Stimulated activated CD4-positive, alpha-beta T cell treated with anti-CD3 and anti-CD28 coated beads, TNF-alpha, amount 100 ng/mL, for 1 hour (primary cell): ENCODE measurements at places on chromosomes 6 and 20.

DNA sequence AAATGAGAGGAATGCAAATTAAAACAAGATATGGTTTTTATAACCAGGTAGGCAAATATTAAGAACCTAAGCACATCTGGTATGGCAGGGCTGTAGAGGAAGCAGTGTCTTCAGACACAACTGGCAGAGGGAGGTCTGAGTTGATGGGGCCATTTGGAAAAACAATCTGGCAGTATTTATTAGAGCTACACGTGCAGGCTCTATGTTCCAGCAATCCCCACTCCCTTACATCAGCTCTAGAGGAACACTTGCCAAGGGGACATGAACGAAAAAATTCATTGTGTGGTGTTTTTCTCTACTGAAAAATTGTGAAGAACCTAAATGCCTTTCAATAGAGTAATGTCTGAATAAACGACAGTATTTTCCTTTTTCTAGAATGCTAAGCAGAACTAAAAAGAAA lies 111.6 kb upstream of the EDN1 start:
- DNase-seq = no peak

GRCh38 chr6:7135755-7136154 lies 28.0 kb downstream of the RREB1 start:
- no peak for DNase-seq

- DNase-seq = no peak
Observed at GRCh38 chr20:23245553-23246181, 104.9 kb upstream of the NXT1 start.

DNA sequence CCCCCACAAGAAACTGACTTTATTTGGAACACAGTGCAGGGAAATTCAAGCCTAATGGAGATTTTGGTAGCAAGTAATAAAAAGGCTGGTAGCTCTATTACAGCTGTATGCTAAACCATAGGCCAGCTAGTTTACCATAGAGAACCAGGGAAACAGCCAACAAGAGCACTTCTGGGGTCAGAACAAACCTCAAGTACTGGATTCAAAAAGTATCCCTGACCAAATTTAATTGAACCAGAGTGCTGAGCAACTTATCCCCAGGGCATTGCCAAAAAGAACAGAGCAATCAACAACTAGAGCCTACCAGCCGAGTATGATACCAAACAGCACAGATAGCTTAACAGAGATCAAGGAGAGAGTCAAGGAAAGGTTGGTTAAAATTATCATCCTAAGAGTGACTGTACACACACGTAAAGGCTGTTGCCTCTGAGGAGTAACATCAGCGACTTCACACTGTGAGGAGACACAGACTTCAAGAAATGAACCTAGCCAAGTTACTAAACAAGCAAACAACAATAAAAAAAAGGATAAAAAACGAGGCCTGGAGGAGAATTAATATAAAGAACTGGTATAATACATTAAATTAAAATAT lies 11.5 kb upstream of the ASF1A start:
- no peak for DNase-seq

DNA sequence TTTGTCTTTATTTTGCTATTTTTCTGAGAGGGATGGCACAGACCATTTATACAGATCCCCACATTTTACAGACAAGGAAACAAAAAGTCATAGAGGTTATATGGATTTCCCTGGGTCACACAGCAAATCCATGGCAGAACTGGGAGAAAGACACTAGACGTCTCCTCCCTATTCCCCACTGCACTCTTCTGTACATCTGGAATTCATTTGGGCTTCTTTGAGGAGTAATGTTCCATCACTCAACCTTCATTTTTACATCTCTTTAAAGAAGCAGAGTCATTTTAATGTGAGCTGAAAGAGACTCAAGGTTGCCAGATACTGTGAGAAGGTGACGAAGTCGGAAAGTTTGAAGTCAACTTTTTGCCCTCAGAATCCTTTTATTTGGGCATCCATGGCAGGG lies 207.3 kb downstream of the OTOR start:
- no peak for DNase-seq

- no peak for DNase-seq
Observed at GRCh38 chr6:97917369-97917768, 634.4 kb upstream of the MMS22L start.

DNA sequence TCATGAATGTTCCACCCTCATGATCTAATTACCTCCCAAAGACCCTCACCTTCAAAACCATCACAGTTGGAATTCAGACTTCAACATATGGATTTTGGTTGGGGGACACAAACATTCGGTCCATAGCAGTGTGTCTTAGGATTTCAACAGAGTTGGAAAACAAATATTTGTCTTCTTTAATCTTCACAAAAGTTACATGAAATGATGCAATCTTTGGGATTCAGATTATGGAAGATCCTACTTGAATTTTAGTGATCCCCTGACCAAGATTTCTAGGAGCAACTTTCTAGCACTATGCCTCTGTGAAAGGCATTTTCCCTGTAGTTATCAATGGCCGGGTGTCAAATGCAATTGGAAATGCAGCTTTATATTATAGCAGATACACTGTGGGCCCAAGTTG lies 86.5 kb downstream of the TRMT11 start:
- DNase-seq = no peak

DNA sequence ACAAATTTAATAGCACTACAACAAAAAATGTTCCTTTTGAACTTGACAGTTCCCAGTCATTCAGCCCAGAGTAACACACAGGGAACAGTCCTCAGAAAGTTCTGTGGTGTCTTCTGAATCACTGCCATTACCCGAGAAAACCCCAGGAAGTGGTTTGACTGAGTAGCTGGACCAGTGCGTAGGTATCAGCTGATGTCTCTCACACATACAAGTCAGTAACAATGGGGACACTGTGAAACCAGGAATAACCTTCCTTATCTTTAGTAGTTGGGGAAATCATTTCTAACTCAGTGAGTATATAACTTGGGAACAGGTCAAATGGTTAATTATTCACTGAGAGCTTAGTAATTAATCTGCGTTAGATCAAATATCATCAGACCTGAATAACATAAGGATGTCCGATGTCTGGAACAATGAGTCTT lies 73.1 kb downstream of the HIVEP2 start:
- no peak for DNase-seq

DNA sequence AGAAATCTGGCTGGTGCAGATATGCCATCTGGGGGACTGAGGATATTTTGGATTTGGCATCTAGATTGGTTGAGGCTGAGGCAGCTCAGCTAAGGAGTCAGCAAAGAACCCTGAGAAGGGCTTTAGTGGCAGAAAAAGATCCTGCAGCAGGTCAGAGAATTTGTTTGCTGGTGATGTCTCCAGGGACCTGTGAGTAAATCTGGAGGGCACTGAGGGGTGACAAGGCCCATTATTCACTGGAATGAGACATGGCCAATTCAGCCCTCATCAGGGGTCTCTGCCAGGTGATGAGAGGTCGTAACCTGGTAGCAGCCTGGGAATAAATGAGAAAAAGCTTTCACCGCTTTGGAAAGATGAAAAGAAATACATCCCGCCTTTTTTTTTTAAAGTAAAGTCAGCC lies 118.3 kb upstream of the FBXL4 start:
- no peak for DNase-seq

GRCh38 chr6:33683576-33684427 lies 27.7 kb downstream of the UQCC2 start:
- no peak for DNase-seq
